Stimulated activated CD8-positive, alpha-beta memory T cell treated with anti-CD3 and anti-CD28 coated beads, Interleukin-4, amount 100 ng/mL, for 1 hour (primary cell): ENCODE measurements at places on chromosomes 2 and 18.

DNA sequence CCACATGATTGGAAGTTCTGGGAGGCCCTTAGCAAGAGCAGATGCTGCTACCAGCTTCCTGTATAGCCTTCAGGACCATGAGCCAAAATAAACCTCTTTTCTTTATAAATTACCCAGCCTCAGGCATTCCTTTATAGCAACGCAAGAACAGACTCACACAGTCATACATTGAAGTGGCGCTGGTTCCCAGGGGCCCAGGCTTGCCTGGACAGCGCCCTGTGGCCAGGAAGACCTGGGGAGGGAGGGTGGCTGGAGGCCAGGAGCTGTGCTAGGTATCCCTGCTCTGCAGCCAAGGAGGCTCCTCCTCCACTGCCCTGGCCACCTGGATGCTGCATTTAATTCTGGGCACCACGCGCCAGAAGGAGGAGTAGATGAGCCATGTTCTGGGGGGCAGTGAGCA lies 98.1 kb downstream of the AGAP1 start:
- DNase-seq, result no peak

DNA sequence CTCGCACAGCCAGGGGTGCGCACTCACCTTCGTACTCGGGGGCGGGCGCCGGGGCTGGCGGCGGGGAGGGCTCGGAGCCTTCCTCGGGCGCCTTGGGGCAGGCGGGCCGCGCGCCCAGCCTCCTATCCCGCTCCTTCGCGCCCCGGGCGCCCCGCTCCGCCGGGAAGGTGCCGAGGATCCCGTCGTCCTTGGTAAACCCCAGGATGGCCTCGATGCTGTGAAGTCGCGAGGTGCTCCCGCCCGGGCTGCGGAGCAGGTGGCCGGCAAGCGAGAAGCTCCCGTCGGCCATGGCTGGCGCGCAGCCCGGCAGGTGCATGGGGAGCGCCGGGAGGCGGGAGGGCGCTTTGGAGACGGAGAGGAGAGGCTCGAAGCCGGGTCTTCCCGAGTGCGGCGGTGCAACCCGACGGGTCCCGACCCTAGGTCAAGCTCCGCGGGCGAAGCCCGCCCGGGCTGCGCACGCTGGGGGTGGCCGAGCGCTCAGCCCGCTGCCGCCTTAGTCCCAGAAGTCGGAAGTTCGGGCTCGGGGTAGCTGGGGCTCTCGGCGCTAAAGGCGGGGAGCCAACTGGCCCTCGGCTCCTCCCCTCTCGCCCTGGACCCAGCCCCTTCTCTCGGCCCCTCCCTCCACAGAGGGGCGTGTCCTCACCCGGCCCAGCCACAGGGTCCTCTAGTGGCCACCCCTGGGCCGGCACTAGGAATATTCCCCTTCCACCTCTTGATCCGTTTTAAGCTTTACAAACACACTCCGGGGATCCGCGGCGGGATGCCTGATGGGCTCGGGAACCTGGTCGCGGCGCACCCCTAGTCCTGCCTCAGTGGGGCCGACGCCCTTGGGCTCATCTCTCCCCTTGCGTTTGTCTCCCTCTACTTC lies at the start of gene RAX:
Gene RAX, minus strand, starts transcription at position 564 of the 868 bp plus-strand sequence. Its CDS starts 248 bp downstream, at position 316.
- DNase-seq, result no peak

GRCh38 chr2:151891566-151892194 lies 63.5 kb upstream of the ARL5A start:
- no peak for DNase-seq

GRCh38 chr18:58716060-58716756 lies 44.9 kb downstream of the MALT1 start:
- DNase-seq, result no peak

- DNase-seq, result no peak
Observed at GRCh38 chr2:153890576-153890975, 18.9 kb downstream of the GALNT13 start.

DNA sequence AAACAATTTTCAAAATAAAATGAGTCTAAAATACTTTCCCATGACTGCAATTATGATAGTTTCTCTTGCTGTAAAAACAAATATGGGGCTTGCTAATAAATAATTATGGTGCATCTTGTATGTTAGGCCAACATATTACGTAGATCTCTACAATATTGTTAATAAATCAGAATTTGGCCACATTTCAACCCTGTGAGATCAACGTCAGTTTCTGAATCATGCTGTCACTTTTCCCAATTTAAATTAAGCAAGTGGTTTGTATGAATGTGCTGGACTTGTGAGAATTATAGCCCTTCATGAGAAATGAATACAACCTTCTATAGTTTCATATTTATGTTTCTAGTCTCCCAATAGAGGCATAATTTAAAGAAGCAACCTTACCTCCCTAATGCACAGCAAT lies 808.9 kb downstream of the SUCLG1 start:
- DNase-seq, result no peak

DNA sequence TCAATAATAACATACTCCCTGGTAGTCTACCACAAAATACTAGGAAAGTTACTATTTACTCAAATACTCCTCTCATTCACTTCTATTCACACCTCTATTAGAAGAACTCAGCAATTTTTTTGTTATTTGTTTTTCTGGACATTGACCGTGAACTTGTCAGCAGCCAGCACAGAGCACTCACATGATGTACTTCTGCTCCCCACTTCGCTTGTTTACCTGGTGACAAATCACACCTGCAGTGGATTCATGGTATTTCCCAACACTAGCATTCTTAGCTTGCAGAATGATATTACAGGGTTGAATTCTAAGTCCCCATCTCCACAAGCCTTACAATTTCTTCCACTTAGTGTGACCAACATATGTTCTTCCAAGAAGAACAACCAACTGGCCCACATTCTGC lies 238.2 kb downstream of the SATB2 start:
- DNase-seq, result no peak

GRCh38 chr2:46576875-46577274 lies 97.5 kb downstream of the TMEM247 start:
- no peak for DNase-seq

DNA sequence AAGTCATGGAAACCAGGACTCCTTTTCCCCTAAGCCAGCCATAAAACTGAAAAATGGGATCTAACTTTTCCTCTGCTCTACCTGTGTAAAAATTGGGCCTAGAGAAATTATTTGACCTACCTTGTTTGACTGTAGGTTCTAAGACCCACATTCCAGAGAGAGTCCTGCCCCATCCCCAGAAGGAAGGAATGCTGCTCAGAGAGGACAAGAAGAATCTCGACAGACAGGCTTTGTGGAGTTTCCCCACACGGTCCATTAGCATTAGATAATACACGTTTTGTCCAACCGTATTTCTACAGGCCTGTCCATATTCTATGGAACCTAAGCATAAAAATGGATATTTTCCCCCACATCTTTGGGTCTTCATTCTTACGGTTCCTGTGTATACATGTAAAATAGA lies 403.3 kb downstream of the METTL4 start:
- no peak for DNase-seq

DNA sequence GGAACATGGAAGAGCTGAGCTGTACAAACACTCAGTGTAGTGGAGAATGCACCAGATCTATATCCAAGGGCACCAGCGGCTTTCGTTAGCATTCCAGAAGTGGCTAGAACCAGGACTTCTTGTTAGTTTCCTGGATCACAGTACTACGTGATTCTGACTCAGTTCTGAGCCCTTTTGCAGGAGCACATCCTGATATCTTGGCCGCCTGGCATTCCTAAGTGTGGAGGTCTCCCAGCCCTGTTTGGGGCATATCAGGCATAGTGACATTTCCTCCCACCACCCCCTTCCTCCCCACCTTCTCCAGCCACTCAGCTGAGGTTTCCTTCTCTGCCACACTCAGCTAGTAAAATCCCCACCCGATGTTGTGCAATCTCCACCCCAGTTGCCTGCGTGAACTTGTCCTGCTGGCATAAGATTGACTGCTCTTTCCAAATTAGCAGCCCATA lies 63.4 kb downstream of the BMP10 start:
- DNase-seq, result no peak

- no peak for DNase-seq
Observed at GRCh38 chr2:49831698-49832367, 677.5 kb upstream of the FSHR start.

GRCh38 chr2:16506366-16506765 lies 159.3 kb downstream of the CYRIA start:
- no peak for DNase-seq

GRCh38 chr18:80200171-80200931 lies 47.0 kb downstream of the PARD6G start:
- no peak for DNase-seq

DNA sequence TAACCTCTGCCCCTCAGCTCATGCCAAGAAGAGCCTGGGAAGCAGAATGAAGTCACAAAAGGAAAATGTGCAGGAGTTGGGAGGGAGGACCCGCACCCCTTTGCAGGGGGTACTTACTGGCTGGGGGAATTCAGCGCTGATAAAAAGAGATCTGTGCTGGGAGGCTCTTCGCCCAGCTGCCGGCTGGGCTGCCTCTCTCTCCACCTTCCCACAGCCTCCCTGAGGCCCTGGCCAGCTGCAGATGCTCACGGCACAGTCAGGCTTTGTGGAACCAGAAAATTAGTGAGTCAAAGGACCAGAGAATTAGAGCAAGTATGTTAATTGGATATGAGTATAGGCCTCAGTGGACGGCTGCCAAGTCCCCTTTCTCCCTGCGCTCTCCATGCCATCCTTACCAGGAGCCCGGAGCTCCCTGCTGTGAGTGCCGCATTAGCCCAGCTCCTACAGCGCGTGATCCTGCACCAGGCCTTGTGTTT lies 181.7 kb upstream of the SH3BP4 start:
- no peak for DNase-seq

DNA sequence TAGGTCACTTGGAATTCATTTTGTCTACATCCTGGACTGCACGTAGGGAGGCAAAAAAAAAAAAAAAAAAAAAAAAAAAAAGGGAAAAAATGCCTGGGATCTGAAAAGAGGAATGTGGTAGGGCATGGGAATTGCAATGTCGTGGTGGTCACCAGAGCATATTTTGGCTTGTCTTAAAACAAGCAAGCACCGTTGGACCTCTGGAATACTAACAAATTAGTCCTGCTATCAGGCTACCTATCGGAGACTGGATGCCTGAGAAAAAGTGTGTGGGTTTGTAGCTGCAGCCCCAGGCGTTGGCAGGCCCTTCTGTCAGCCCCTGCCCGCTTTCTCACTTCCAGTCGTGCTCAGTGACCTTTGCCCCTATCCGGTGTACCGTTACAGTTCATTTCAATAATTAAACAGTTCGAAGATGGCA lies 588.5 kb upstream of the ZEB2 start:
- DNase-seq, result no peak
